ENCODE measurements at places on chromosomes 3 and 15. TPM values are rescaled to one million over a fixed set of nuclear protein-coding genes. Genes with fewer than 3 reads are reported as not detected.
A peak's percentile ranks its signal among the peaks of the same experiment; 100 is the strongest.

DNA sequence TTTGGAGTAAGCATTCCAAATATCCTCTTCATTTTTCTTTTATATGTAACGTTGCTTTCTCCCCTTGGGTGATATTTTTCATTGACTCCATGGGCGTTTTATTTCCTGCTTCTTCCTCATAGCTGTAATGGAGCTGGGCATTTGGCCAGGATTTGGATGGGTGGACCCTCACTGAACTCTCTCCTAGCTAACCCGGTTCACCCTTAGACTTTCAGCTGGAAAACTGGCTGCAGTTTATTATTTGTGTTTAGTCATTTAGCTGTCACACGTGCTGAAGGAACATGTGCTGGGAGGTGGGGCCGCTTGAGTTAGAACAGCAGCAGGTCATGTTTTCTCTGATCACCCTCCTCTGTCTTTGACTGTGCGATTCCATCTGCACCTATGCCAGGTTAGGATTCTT is 407.6 kb downstream of the ZIC1 start:
- H3K4me3 ChIP-seq = no peak overlapping the region
- H3K27me3 ChIP-seq = no peaks in the 10 kb centered on the region
- no peaks in the 10 kb centered on the region for H3K36me3 ChIP-seq
- no peak overlapping the region for H3K27ac ChIP-seq
- H3K4me1 ChIP-seq = no peaks in the 10 kb centered on the region
- no peak for DNase-seq

DNA sequence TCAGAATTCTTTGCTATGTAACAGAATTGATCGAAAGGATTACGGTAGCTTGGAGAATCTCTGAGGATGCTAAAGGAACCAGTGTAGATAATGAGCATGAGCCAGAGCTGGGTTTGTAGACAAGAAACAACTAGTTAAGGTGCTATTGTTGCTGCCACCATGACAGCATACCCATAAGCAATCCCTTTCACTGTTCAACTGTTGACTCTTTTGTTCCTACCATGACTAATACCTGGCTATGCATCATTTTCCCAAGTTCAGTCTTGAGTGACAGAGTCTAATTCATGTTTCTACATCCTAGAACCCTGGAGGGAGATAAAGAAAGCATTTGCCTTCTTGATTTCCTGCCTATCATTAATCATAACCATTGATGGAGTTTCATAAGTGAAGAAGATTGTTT is 600.3 kb downstream of the OTOL1 start:
- no peak for DNase-seq
- H3K27me3 ChIP-seq = peaks cover 3% of the 10 kb centered on the region
- no peak overlapping the region for H3K27ac ChIP-seq

- H3K36me3 ChIP-seq = peaks cover 49% of the 10 kb centered on the region
- no peaks in the 10 kb centered on the region for H3K27me3 ChIP-seq
- no peak overlapping the region for H3K4me3 ChIP-seq
- DNase-seq = no peak
- no peak overlapping the region for H3K27ac ChIP-seq
Observed at GRCh38 chr3:158709666-158710083, 22.6 kb downstream of the RARRES1 start.

DNA sequence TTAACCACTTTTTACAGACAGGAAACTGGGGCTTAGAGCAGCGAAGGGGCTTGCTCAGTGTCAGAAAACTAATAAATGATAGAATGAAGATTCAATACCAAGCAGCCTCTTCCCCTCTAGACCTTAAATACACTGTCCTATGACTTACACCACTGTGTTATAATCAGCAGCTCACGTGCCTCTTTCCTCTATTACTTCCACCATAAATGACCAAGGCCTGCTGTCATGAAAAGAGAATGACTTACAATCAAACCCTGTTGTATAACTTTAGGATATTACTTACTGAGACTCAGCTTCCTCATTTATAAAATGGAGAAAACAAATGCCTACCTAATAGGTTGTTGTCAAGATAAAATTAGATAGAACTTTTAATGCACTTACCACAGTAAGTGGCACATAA is 11.6 kb downstream of the FMN1 start:
- H3K27me3 ChIP-seq = peaks cover 3% of the 10 kb centered on the region
- no peak overlapping the region for H3K4me3 ChIP-seq
- H3K27ac ChIP-seq = no peak overlapping the region
- H3K36me3 ChIP-seq = no peaks in the 10 kb centered on the region

CLDN16 gene
- polyA plus RNA-seq = not detected

ATP13A5 gene
- not detected for polyA plus RNA-seq

- no peak overlapping the region for H3K4me3 ChIP-seq
- peaks cover 4% of the 10 kb centered on the region for H3K36me3 ChIP-seq
Observed at GRCh38 chr15:27845535-27846369, 253.4 kb downstream of the OCA2 start.

DNA sequence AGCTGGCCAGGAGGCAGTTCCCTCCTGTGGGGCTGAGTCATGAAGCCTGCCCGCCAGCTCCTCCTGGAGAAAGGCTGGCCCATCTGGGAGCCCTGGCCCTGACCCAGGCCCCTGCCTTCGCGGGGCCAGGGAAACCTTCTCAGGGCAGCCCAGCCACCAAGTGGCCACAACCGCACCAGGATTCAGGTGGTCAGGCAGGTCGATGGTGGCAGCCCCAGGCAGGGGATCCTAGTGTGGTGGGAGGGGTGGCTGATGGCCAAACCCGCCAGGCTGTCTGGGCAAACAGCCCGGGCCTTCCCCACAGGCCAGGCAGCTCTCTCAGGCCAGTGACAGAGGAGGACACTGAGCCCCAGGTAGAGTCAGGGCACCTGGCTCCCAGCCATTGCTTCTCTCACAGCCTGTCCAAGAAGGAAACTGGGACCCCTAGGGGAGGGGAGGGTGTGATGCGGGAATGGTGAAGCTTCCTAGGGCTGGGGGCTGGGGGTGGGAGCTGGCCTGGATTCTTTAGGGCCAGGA is 1.2 kb downstream of the TWF2 start:
- H3K27ac ChIP-seq = peak overlapping the region; percentile 94
- no peak for DNase-seq
- H3K4me3 ChIP-seq = peak overlapping the region; percentile 97

ATP8B4 gene
- polyA plus RNA-seq = 10.8 TPM

DNA sequence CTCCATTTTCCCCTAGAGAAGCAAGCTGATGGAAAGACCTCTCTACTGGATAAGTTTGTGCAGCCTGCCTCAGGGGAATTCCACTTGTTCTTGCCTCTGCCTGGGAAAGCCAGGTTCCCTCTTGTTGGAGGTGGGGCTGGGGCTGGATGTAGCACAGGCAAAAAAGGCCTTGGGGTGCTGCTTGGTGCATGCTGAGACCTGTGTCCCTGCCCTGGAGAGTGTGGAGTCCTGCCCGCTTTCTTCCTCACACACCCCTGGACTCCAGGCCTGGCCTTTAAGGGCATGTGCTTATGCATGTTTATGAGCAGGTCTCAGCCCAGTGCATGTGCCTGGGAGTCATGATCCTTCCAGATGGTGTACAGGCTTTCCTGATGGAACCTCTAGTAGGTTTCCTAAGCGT is 23.5 kb upstream of the JMJD7 start:
- H3K4me1 ChIP-seq = peaks cover 8% of the 10 kb centered on the region
- no peak overlapping the region for H3K4me3 ChIP-seq
- peaks cover 6% of the 10 kb centered on the region for H3K27me3 ChIP-seq

BNC1 gene
- not detected for polyA plus RNA-seq

- H3K27me3 ChIP-seq = peaks cover 2% of the 10 kb centered on the region
- no peak overlapping the region for H3K4me3 ChIP-seq
- no peak for DNase-seq
Observed at GRCh38 chr15:70866982-70867641, 13.2 kb upstream of the LARP6 start.

OSBPL10 gene
- polyA plus RNA-seq = not detected

DNA sequence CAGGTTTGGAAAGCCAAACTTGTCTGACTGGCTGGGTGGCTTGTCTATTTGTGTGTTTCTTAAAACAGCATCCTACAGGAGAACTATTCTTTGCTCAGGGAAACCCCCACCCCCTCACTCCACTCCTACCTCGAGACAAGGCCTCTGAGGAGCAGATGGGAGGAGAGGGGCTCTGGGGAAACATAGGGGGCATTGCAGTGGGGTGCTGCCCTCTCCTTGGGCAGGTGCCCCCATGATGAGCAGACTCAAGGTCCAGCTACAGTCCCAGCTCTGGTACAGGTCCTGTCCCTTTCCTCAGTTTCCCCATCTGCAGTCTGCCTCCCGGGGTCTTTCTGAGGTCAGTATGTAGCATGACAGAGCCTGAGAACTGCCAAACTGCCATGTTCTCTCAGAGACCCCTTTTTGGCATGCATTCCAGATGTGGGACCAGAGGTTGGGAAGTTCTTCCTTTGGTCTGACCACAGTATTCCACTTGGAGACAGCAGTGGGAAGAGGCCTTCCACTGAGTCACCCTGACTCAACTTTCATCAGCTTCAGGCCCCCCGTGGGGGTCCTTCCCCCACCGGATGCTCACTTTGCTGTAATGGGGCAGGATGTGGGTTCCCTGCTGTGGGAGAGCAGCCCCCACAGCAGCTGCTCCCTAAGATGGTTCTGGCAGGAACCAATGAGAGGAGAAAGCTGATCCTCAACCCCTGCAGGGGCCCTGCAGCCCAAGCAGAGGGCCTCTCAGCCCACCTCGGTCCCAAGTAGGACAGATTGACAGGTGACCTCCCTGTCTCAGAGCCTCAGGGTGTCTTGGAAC is 32.3 kb upstream of the CYP11A1 start:
- peaks cover 57% of the 10 kb centered on the region for H3K4me1 ChIP-seq
- no peaks in the 10 kb centered on the region for H3K36me3 ChIP-seq
- H3K27me3 ChIP-seq = peaks cover 2% of the 10 kb centered on the region
- peak overlapping the region; percentile 54 for H3K4me3 ChIP-seq
- H3K27ac ChIP-seq = peak overlapping the region; percentile 40

- peaks cover 17% of the 10 kb centered on the region for H3K4me1 ChIP-seq
- no peaks in the 10 kb centered on the region for H3K36me3 ChIP-seq
- H3K4me3 ChIP-seq = no peak overlapping the region
- peaks cover 7% of the 10 kb centered on the region for H3K27me3 ChIP-seq
Observed at GRCh38 chr3:105373383-105373782, 6.7 kb downstream of the ALCAM start.

DNA sequence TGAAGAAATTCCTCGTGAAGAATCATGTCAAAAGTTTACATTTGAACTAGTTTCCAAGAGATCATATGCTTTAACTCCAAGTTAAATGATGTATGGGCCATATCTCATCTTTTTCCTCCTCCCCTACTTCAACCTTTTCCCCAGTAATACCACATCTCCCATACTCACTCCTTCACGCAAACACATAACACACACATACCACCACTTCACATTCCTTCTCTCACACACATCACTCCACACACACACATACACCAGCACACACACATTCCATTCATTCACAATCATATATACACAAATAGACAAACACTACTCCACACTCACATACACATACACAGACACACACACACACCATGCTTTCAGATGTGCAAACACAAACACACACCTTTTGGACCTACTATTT is 769.0 kb upstream of the NR2F2 start:
- peaks cover under 1% of the 10 kb centered on the region for H3K4me1 ChIP-seq
- H3K36me3 ChIP-seq = no peaks in the 10 kb centered on the region
- no peak for DNase-seq
